ENCODE measurements at places on chromosomes 6 and 20.

GRCh38 chr20:62367633-62368391 is 700 bp upstream of the LAMA5 start:
- no peak for DNase-seq

- DNase-seq: no peak
Measured at GRCh38 chr6:63560801-63561287, 11.4 kb upstream of the LOC128125822 start.

GRCh38 chr6:64984948-64985347 is 722.1 kb downstream of the EYS start:
- DNase-seq: no peak

- DNase-seq: no peak
Measured at GRCh38 chr6:29527126-29527525, 32.4 kb downstream of the UBD start.

DNA sequence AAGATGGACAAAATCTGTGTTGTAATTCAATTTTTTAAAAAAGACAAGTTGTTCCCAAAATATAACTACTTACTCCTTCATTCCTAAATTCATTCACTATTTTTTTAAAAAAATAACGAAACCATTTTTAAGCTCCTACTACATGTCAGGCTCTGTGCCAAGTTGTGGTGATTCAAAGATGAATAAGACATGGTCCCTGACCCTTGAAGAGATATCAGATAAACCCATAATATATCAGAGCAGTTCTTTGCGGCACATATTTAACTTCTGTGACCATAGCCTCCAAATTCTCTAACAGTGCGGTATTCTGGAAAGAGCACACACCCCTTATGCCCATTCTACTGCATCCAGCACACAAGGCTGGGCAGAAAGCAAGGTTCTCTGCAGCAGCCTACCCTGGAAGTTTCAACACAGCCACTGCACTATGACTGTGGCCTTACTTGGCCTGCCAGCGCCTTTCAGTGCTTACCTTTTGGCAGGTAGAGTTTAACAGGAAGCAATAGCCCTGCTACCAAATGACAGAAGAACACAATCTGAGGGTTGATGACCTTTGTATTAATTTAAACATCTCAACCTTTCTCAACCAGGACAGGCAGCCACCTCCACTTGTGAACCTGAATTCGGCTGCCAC is 406.5 kb downstream of the BTBD9 start:
- no peak for DNase-seq

DNA sequence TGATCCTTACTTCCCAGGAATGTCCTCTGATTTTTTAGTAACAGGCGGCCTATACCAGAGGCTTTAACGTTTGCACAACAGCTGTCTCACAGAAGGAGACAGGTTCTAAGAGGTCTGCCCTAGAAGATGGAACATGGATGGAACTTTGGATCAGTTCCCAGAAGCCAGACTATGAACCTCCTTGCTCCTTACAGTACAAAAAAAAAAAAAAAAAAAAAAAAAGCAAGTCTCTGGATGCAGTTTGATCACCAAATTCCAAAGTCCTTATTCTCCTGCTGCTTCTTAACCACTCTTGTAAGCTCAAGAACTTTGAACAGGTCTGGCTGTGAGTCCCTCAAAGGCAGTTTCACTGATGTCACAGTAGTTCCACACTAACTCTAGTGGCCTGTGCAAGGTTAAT is 2.0 kb upstream of the TRMT11 start:
- DNase-seq: no peak

DNA sequence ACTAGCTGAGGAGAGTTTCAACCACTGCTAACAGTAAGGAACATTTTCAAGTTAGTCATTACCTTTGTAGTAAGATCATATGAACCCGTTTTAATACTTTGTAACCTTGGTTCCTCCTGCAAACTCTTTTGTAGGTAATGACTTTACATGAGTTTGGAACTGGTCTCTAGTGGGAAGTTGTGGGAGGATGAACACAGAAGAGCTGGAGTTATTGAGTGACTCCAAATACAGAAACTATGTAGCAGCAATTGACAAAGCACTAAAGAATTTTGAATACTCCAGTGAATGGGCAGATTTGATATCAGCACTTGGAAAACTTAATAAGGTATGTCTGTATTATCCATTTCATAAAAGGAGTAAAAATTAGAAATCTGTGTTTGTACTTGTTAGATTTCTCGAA is 29.3 kb downstream of the DOP1A start:
- DNase-seq: no peak

GRCh38 chr6:120994573-120994967 is 339.7 kb downstream of the TBC1D32 start:
- no peak for DNase-seq

DNA sequence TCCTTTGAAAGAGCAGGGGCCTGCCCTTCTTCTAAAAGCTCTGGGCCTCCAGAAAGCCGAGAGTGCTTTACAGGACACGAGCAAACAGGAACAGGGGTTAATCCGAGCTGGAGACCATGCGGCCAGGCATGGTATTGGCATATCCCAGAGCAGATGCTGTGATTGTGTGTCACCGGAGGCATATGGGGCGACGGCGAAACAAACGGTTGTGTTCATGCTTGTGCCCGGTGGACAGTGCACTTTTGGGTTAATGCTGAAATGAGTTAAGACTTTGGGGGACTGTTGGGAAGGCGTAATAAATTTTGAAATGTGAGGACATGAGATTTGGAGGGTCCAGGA is 1088.7 kb upstream of the DEFB115 start:
- no peak for DNase-seq

DNA sequence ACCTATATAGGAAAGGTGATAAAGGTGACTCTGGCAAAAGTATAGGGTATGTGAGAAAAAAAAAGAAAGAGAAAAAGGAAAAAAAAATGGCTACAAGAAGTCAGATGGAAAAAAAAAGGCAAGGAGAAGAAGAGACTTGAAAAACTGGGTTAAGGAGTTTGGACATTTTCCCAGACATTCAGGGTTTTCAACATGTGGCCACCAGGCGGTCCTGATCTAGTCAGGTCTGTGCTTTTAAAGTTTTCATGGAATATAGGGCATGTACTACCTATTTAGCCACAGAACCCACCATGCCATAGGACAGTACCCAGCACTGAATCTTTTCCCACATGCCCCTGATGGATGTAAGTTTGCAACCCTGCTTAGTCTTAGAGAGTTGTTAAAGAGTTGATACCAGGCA is 433.7 kb downstream of the MAFB start:
- no peak for DNase-seq

- DNase-seq: no peak
Measured at GRCh38 chr6:131937703-131938631, 13.2 kb downstream of the CCN2 start.

DNA sequence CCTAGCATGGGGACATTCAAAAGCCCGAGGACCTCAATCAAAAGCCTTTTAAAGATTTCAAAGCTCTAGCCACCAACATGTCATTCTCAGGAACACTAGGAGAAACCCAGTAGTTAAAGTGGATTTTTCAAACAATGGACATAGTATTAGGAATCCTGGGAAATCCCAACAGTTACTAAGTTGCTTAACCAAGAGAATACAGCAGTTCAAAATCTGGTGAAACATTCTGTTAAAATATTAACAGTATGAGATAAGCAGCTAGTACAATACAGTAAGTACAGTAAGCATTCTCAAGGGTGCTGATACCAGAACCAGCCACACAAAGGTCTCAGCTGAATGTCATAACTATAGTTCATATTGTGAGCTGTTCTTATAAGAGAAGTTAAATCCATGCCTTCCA is 68.6 kb downstream of the CDK19 start:
- DNase-seq: no peak

GRCh38 chr6:159525445-159526025 is 167.5 kb downstream of the SOD2 start:
- peak; percentile 53 for DNase-seq

- DNase-seq: no peak
Measured at GRCh38 chr20:1818247-1818840, 76.9 kb upstream of the SIRPA start.

GRCh38 chr20:52010541-52010940 is 181.0 kb downstream of the ZFP64 start:
- DNase-seq: no peak

GRCh38 chr6:91730710-91731109 is 1143.8 kb upstream of the MAP3K7 start:
- DNase-seq: no peak
